ENCODE measurements at places on chromosomes 2 and 18.

GRCh38 chr18:27839141-27839540 is 337.8 kb downstream of the CDH2 start:
- DNase-seq, result no peak

DNA sequence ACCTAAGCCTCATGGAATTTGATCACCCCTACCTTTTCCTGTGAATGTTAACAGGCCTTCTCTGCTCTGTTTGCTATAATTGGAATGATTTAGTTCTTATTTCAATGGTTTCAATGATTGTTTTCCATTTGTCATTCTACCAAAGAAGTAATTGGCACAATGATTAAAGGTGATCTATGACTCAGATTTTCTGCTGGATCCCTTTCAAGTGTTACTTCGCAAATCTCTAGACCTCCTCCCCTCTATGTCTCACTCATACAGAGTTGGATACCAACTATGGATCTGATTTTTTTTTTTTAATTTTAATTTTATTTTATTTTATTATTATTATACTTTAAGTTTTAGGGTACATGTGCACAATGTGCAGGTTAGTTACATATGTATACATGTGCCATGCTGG is 29.6 kb upstream of the FAM117B start:
- no peak for DNase-seq

DNA sequence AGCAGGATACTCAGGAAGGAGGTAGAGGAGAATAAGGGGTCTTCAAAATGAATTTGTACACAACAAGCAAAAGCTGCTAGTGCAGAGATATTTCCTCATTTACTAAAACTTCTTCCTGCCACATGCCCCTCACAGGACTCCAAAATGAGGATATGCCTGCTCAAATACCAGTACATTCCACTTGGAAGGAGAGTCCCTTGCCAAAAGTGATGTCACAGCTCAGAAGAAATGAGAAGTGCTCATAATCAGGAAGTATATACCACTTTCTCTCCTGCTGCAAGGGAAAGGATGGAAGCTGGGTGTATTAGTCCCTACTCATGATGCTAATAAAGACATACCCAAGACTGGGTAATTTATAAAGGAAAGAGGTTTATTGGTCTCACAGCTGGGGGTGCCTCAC is 87.7 kb upstream of the FSHR start:
- no peak for DNase-seq

DNA sequence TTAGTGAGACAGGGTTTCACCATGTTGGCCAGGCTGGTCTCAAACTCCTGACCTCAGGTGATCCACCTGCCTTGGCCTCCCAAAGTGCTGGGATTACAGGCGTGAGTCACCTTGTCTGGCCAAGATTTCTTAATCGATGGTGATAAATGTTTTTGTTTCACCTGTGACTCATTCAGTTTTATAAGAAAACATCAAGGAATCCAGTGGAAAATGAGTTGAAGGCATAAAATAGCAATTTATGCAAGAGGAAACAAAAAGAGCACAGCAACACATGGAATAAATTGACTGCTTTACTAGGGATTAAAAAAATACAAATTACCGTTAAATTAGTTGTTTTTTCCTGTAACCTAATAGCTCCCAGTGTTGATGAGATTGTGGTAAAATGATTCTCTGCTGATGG is 80.2 kb downstream of the CDK15 start:
- no peak for DNase-seq

DNA sequence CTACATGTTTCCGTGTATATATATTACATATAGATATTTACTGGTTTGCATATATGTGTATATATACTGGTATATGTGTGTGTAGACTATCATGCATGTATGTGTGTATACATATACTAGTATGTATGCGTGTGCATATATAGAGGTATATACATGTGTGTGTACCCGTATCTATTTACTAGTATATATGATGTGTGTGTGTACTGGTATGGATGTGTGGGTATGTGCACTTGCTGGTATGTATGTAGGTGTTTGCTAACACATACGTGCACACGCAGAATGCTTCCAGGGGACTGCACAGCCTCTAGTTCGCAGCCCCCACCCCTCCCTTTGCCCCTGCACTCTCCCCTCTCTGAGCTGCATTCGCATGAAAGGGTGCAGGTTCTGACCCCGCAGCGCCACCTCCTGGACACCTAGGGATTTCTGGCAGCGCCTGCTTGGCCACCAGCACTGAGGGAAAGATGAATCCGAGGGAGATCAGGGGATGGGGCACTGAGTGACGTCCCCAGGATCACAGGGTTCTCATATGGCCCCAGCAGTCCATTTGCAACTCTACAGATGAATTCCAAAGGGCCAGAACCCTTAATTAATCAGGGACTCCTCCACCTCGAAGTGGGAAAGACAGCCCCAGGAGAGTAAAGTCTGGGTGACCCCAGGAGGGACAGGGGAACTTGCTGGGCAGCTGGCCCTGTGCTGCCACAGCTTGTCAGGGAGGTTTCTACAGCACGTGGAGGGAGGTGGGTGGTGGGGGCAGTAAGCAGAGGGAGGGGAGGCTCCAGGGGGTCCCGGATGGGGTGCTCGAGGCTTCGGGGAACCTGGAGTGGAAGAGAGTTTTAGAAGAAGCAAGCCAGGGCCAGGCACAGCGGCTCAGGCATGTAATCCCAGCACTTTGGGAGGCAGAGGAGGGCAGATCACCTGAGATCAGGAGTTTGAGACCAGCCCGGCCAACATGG is 66.8 kb upstream of the ASAP2 start:
- peak; percentile 75 for DNase-seq

- no peak for DNase-seq
Measured at GRCh38 chr2:221347471-221347870, 224.6 kb downstream of the EPHA4 start.

DNA sequence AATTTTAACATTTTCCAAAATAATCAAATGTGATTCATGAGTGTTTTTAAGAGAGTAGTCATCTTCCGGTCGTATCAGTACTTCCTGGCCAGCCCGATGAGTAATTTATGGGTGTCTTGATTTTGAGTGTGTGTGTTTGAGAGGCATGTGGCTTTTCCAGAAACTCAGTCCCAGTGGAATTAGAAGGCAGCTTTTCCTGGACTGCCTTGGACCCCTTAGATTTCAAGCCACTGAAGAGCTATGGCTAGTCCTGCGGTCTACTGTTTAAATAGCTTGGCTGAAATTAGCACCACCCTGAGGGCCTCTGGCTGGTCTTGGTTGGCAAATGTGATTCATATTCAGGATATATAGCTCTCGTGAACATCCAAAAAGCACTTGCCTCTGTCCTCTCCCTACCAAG is 59.4 kb downstream of the HK2 start:
- DNase-seq, result no peak

DNA sequence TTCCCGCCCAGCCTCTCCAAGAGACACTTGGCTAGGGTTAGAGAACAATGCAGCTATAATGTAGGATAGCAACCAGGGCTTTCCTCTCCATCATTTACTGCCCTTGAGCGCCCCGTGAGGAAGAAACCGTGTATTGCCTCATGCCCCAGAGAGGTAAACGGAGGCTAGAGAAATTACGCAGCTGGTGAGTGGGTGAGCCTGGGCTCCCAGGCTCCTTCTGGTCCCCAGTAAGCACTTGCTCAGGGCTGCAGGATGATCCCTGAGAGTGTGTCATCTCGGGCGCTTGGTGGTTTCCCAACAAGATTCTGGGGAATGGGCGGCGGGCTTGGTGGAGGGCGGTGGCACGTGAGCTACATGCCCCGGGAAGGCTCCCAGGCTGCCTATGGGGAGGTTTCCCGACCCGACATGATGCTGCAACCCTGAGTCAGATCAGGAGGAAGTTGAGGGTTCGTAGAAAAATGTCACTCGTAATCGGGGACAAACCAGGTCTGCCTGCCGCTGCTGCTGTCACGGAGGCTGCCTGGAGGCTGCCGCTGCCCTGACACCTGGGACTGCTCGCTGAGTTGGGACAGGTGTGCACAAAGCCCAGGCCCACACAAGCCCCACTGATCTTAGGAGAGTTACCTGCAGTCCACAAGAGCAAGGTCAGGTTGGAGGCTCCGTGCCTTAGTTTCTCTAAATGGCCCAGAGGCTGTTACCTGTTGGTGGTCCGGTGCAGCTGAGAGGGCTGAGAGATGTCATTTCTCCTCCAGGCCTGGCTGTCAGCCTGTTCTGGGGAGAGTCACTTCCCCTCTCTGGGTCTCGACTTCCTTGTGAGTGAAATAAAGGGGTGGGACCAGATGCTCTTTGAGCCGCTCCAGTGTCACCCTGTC is at the start of gene GPR55:
TSS of gene GPR55 (minus strand) at position 773 of the 872 bp plus-strand sequence. CDS start 14,280 bp downstream, outside the sequence.
- peak; percentile 32 for DNase-seq

GRCh38 chr2:136443661-136444060 is 321.7 kb upstream of the THSD7B start:
- DNase-seq, result no peak

GRCh38 chr2:103616891-103617290 is 855.1 kb downstream of the TMEM182 start:
- DNase-seq, result no peak

GRCh38 chr2:113876503-113877387 is 13.1 kb upstream of the ACTR3 start:
- DNase-seq, result no peak

DNA sequence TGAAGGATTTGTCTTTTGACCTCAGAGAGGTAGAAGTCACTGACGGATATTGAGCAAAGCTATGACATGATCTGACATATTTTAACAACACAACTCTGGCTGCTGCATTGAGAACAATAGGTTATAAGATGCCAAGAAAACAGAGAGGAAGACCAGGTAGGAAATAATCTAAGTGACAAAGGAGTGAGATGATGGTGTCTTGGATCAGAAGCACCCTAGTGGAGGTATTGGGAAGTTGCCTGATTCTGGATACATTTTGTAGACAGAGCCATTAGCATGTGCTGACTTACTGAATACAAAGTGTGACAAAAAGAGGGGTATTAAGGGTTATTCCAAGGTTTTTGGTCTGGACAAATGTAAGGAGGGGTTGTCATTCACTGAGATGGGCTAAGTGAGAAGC is 1438.1 kb downstream of the DPP10 start:
- no peak for DNase-seq

DNA sequence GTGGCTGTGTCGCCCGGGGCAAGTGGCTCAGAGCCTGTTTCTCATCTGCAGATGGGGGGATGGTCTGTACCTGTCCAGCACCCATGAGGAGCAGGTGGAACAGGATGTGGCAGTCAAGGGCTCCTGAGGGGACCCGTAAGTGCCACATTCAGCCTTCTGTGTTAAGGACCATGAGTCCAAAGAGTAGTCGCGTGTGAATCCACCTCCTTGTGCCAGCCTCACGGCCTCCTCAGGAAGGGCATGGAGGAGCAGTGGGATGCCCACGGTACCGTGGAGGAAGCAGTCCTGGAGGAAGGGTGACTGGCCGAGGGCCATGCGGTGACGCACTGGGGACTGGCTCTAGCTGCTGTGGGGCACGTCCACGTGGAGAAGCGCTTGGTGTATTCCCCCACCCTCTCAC is 61.1 kb downstream of the ODC1 start:
- no peak for DNase-seq

DNA sequence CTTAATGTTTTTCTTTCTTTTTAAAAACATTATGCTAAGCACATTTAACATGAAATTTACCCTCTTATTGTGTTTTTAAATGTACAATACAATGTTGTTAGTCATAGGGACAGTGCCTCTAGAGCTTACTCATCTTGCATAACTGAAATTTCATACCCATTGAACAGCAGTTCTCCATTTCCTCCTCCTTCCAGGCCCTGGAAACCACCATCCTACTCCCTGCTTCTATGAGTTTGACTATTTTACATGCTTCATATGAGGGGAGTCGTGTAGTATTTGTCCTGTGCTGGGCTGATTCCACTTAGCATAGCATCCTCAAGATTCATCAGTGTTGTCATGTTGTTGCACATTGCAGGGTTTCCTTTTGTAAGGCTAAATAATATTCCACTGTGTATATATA is 92.6 kb downstream of the SPATS2L start:
- no peak for DNase-seq

DNA sequence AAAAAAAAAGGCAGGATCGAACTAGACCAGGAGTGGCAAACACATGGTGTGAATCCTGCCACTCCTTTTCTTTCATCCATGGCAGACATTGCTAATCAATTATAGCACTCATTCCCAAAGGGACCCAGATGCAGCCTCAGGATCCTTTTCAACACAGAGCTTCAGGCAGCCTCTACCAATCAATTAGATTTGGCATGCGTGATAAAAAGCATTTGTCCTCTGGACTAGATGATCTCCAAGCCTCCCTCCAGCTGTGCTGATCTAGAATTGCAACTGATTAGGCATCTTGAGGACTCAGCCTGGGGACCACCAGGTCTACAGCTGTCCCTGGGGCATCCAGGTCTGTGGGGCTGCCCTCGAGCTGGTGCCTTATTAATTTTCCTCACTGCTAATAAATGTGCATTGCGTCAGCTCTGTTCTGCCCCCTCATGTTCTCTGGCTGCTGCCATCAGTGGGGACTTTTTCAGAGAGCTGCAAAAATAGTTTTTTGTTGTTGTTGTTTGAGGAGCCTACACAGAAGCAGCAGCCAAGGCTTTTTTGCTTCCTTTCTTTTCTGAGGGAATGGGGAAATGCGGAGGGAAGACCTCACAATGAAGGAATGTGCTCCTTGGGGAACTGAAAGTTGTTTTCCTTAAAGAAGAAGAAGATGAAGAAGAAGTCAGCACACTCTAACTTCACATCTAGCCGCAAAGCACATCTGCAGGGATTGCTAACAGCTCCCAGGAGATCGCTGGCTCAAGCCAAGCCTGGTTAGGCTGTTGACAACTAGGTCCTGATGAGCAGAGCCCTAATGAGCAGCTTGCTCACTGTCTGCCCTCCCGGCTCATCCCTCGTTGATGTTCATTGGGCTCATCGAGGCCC is 8.8 kb upstream of the ATOH8 start:
- peak; percentile 73 for DNase-seq

DNA sequence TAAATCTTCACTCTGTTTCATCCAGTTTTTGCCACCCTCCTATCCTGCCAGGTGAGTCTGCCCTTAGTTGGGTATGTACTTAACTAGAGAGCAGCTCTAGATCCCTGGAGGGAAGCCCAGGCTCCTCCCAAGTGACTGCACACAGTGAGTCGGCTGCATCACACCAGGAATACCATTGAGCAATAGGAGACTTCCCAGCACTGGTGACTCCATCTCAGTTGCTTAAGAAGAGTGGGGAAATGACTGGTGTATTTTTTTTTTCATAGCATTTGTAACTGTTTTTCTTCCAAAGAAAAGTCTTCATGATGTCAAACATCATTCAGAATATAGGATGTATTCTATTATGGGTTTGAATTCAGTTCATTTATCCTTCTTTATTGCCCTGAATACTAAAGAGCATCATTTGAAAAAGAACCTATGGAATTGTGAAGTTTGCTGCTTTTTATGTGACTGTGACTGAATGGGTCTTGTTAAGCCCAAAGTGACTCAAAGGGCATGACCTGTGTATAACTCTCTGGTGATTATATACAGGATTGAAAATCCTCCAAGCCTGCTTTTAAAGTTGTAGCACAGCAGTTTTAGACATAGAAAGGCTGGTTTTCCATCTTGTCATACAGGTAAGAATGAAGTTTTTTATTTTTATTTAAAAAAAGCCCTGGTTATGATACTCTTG is 84.3 kb downstream of the MAP3K20 start:
- peak; percentile 51 for DNase-seq

DNA sequence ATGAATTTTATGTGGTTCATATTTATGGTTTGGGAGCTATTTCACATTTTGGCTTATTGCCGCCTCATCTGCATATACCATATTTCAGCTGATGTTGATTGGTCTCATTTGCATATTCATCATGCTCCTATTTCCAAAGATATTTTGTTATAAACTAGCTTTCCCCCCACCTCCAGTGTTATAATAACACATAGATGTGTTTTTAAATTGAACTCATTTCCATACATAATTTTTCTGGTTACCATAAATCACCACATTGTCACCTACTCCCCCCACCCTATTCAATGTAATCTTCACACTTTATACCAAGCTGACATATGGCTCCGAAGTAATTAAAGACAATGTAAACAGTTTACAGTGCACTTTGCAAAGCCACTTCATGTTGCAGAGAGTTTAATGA is 101.2 kb downstream of the FSHR start:
- no peak for DNase-seq

GRCh38 chr2:8514796-8515758 is 166.8 kb upstream of the ID2 start:
- peak; percentile 69 for DNase-seq
